ENCODE measurements at places on chromosomes 2 and 18. TPM values are rescaled to one million over a fixed set of nuclear protein-coding genes. Genes with fewer than 3 reads are reported as not detected.
A peak's percentile ranks its signal among the peaks of the same experiment; 100 is the strongest.

DNA sequence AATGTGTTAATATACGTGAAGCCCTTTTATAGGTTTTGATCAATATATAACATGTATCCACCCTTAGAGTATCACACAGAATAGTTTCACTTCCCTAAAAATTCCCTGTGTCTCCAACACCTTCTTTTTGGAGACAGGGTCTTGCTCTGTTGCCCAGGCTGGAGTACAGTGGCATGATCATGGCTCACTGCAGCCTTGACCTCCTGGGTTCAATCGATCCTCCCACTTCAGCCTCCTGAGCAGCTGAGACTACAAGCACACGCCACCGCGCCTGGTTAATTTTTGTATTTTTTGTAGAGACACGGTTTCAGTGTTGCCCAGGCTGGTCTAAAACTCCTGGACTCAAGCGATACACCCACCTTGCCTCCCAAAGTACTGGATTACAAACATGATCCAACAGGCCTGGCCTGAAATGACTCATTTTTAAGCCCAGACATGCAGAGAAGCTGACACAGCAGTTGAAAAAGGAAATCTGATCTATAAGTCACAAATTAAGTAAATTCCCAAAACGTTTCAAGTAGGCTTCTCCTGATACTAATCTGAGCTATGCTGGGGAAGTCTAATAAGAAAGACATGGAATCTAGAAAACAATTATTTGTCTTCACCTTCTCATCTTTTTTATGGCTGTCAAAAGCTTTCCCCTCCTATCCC lies 2.9 kb downstream of the DUSP11 start:
- no peaks in the 10 kb centered on the region for H3K27me3 ChIP-seq
- H3K4me3 ChIP-seq = no peak overlapping the region
- peaks cover 38% of the 10 kb centered on the region for H3K36me3 ChIP-seq
- H3K27ac ChIP-seq = no peak overlapping the region

DNA sequence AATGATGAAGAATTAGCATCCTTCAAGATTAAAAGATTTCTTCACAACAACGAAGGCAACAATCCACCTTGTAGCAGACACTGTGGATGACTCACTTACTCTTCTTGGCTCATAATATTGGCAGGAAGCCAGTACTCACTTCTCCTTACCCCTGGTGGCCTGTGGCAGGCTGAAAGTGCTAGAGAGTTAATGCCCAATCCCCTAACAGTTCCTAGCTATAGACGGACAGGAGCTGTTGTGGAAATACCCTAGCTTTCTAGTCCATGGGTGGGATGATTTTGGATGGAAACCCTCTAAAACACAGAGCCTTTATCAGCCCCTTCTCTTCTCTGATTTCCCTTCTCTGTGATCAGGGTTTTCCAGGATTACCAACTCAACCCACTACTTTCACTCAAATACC lies 128.6 kb upstream of the NYAP2 start:
- no peaks in the 10 kb centered on the region for H3K4me1 ChIP-seq
- H3K4me3 ChIP-seq = no peak overlapping the region
- DNase-seq = no peak

GRCh38 chr2:69945941-69946340 lies 15.5 kb downstream of the ASPRV1 start:
- no peaks in the 10 kb centered on the region for H3K36me3 ChIP-seq
- no peak for DNase-seq
- H3K4me1 ChIP-seq = no peaks in the 10 kb centered on the region
- H3K27ac ChIP-seq = no peak overlapping the region

DNA sequence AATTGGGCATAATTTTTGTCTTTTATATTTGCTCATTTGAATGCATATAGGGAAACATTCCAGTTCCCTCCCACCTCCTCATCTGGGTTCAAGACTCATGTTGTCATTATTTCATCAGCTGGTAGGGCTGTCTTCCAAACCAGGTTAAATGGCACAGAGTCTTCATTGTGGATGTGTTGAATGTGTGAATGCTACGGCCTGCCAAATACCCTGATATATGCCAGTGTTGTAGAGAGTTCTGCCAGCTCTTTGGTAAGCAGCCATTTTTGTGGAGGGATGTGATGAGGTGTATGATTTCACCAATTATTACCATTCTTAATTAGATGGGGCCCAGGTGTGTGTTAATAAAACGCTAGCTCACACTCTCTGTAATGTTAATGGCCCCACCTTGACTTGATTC lies 121.7 kb downstream of the LYPD6B start:
- H3K27me3 ChIP-seq = no peaks in the 10 kb centered on the region
- no peak overlapping the region for H3K27ac ChIP-seq
- DNase-seq = no peak
- peaks cover 45% of the 10 kb centered on the region for H3K4me1 ChIP-seq

DNA sequence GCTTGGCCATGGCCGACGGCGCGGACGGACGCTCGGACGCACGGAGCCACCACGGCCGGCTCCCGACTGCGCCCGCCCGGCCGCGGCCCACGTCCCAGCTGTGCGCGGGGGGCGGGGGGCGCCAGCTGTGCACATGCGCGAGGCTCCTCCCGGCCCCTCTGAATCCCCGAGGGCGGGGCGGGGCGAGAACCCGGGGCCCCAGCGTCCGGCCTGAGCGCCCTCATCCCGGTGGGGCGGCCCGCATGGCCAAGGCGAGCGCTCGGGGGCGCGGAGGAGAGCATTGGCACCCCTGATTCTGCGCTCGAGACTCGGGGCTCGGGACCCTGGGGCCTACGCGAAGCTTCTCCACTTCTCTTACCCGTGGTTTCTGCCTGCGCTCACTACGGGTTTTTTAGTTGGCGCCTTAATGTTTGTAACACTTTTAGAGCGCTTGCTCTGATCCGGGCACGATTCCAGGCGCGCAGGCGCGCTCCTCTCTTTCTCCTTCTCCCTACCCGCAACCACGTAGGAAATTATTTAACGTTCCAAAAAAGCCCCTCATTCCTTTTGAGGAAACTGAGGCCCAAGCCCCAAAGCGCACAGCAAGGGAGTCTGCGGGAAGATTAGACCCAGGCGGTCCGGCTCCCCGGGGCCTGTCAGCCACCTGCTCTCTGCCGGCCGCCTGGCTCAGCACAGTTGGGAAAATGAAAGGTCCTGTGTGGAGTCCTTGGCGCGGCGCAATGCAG lies at the start of gene PXDN:
Gene PXDN, minus strand, starts transcription at position 70 of the 725 bp plus-strand sequence. Its CDS starts 60 bp downstream, at position 10.
- DNase-seq = peak; percentile 67
- H3K27me3 ChIP-seq = peaks cover 46% of the 10 kb centered on the region
- H3K4me3 ChIP-seq = peak within 1 kb of the TSS; percentile 98
- H3K36me3 ChIP-seq = peaks cover 2% of the 10 kb centered on the region

- H3K4me1 ChIP-seq = peaks cover 26% of the 10 kb centered on the region
- H3K4me3 ChIP-seq = no peak overlapping the region
- H3K27ac ChIP-seq = no peak overlapping the region
- no peaks in the 10 kb centered on the region for H3K27me3 ChIP-seq
- no peak for DNase-seq
Observed at GRCh38 chr2:9358846-9359245, 64.5 kb downstream of the ITGB1BP1 start.

DNA sequence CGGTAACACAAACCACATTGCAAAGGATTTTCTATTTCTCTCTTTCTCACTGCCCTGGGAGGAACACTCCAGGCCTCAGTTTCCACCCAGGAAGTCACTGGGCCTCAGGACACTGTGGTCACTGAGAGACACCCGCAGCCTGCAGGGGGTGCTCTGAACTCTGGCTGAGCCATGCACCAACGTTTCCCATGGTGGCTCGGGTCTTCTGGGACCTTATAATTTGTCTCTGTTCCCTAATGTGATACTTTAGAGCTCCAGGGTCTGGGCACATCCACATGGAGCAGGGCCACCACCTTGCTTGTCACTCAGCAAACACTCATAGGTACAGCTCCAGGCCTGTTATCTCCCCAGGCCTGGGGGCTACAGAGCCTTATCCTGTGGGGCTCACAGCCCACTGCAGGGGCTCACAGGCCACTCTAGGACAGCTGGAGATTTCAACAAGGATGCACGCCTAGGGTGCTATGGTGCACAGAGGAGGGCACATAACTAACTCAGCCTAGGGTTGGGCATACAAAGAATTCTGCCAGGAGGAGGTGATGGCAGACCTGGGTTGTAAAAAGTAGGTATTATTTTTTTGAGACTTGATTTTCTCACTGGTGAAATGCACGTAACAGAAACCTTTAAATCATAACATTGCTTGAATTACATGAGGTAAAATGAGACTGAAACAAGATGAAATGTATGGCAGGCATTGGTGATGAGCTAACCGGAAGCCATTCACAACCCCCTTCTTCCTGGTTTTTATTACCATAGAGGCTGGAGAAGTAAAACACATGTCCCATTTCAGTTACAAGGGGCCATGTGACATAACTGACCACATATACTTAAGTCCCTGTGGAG lies 3.0 kb upstream of the HS1BP3 start:
- H3K4me3 ChIP-seq = no peak overlapping the region
- no peak for DNase-seq
- peaks cover 20% of the 10 kb centered on the region for H3K4me1 ChIP-seq
- no peaks in the 10 kb centered on the region for H3K36me3 ChIP-seq

GRCh38 chr18:59842947-59843346 lies 56.8 kb upstream of the PMAIP1 start:
- H3K4me3 ChIP-seq = no peak overlapping the region
- no peaks in the 10 kb centered on the region for H3K36me3 ChIP-seq
- no peak for DNase-seq
- H3K27ac ChIP-seq = no peak overlapping the region

- H3K36me3 ChIP-seq = no peaks in the 10 kb centered on the region
- no peaks in the 10 kb centered on the region for H3K27me3 ChIP-seq
- peaks cover 24% of the 10 kb centered on the region for H3K4me1 ChIP-seq
- no peak for DNase-seq
- H3K4me3 ChIP-seq = no peak overlapping the region
Observed at GRCh38 chr2:8442833-8443486, 238.9 kb upstream of the ID2 start.

GRCh38 chr2:113252047-113252590 lies 26.6 kb downstream of the PAX8 start:
- H3K4me3 ChIP-seq = no peak overlapping the region
- H3K4me1 ChIP-seq = peaks cover under 1% of the 10 kb centered on the region
- no peak overlapping the region for H3K27ac ChIP-seq

DNA sequence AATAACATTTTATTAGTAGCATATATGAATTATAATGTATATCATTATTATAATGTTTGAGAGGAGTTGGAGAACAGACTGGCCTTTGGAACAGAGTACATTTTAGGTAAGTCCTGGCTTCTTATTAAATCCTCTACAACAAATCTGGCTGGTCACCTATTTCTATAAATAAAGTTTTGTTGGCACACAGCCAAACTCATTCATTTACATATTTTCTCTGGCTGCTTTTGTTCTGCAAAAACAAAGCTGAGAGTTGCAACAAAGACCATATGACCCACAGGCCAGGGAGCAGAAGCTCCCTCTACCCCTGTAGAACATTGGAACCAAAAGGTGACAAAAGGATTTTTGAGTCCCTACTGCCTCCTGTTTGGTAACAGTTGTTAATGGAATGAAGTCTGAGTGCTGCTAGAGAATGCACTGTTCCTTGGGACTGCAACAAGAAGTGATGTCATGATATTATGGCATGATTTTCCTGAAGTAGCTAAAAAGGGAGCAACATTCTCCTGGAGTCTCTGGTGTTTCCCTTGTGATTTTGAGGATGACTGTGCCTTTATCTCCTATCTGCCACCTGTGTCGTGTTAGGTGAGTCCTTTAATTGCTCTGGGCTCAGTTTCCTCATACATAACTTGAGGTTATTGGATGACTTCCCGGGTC lies 22.0 kb upstream of the SP9 start:
- H3K27me3 ChIP-seq = no peaks in the 10 kb centered on the region
- no peaks in the 10 kb centered on the region for H3K36me3 ChIP-seq
- no peak overlapping the region for H3K27ac ChIP-seq
- H3K4me3 ChIP-seq = no peak overlapping the region
- peaks cover 7% of the 10 kb centered on the region for H3K4me1 ChIP-seq

- H3K4me1 ChIP-seq = peaks cover 23% of the 10 kb centered on the region
- H3K27me3 ChIP-seq = peaks cover 38% of the 10 kb centered on the region
- DNase-seq = no peak
- H3K27ac ChIP-seq = no peak overlapping the region
Observed at GRCh38 chr2:96927405-96928171, 57.7 kb upstream of the SEMA4C start.

GRCh38 chr2:74045454-74045853 lies 60.7 kb downstream of the TET3 start:
- peaks cover 3% of the 10 kb centered on the region for H3K36me3 ChIP-seq
- no peaks in the 10 kb centered on the region for H3K27me3 ChIP-seq

- peaks cover 20% of the 10 kb centered on the region for H3K36me3 ChIP-seq
- peak overlapping the region; percentile 95 for H3K27ac ChIP-seq
- no peaks in the 10 kb centered on the region for H3K27me3 ChIP-seq
- H3K4me1 ChIP-seq = peaks cover 33% of the 10 kb centered on the region
Observed at GRCh38 chr2:19086231-19086651, 272.2 kb downstream of the OSR1 start.

DNA sequence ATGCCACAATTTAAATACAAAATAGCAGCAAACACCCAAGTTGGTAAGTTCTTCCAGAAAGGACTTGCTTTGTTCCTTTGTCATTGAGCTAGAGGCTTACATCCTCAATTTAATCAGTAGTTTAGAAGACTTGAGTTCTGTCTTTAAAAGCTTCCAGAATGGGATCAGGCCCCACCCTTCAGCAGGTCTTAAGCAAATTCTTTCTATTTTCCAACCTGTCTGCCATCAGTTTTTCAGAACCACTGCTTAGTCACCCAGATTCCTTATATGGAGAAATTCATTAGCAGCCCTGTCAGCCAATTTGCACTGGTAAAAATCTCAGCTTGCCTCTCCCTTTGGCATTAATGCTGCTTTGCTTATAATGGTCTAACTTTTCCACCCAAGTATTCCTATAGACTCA lies 263.6 kb upstream of the HNMT start:
- DNase-seq = no peak
- H3K27ac ChIP-seq = no peak overlapping the region
- H3K27me3 ChIP-seq = no peaks in the 10 kb centered on the region
- H3K4me3 ChIP-seq = no peak overlapping the region
- H3K36me3 ChIP-seq = peaks cover 6% of the 10 kb centered on the region
- H3K4me1 ChIP-seq = 0 out of 2 replicates have a peak, but pooled peaks cover 4% of the 10 kb centered on the region

GRCh38 chr18:9575558-9575957 lies 38.8 kb downstream of the PPP4R1 start:
- peaks cover 23% of the 10 kb centered on the region for H3K4me1 ChIP-seq
- peak overlapping the region; percentile 10 for H3K4me3 ChIP-seq
- H3K36me3 ChIP-seq = peaks cover 19% of the 10 kb centered on the region
- DNase-seq = peak; percentile 65
- H3K27ac ChIP-seq = no peak overlapping the region

DNA sequence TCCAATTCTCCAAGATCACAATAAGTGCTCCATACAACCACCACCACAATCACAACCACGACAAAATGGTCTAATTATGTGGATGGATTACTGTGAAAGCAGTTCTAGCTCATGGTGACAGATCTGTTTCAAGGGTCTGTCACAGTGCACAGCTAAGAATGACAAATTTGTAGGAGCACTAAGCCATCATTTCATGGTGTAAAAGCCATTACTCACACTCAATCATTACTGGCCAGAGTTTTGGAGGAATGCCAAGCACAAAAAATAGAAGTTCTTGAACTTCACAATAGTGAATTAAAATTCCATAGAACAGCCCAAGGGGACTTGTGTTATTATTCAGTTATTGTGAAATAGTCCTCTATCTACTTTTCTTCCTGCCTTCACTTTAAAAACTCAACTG lies 2.3 kb downstream of the CPS1 start:
- no peaks in the 10 kb centered on the region for H3K36me3 ChIP-seq
- H3K27ac ChIP-seq = no peak overlapping the region
- H3K4me3 ChIP-seq = no peak overlapping the region
- no peaks in the 10 kb centered on the region for H3K27me3 ChIP-seq

TLX2 gene
- total RNA-seq = 0.26 TPM

TSHZ1 gene
- total RNA-seq = 1.7 TPM

CD207 gene
- total RNA-seq = not detected

AUP1 gene
- 78.1 TPM for total RNA-seq

DCDC2C gene
- not detected for total RNA-seq

ESPNL gene
- 1.4 TPM for total RNA-seq

NYAP2 gene
- not detected for total RNA-seq

CCBE1 gene
- 8.0 TPM for total RNA-seq

AFF3 gene
- 1.2 TPM for total RNA-seq

CBLN2 gene
- not detected for total RNA-seq

RRM2 gene
- 119 TPM for total RNA-seq

MAIP1 gene
- 25.0 TPM for total RNA-seq

EMILIN1 gene
- total RNA-seq = 3.5 TPM

Data from WTC11 (cell line).